ENCODE measurements at places on chromosomes 7 and 10.

- no peak for DNase-seq
These were observed 1.1 kb upstream of the CAMK2B start for GRCh38 chr7:44326261-44327125.

DNA sequence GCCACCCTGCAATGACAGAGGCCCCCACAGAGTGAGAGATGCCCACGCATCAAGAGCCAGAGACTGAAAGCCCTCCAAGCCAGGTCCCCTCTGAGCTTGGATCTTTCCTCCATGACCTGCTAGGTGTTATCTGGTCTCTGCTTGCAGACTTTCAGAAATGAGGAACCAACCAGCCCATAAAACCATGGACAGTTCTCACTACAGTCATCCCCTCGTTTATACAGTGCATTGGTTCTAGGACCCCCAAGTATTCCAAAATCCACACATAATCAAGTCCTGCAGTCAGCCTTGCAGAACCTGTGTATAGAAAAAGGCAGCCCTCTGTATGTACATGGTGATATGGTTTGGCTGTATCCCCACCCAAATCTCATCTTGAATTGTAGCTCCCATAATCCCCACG, 23.1 kb downstream of the NPFFR1 start:
- no peak for DNase-seq

DNA sequence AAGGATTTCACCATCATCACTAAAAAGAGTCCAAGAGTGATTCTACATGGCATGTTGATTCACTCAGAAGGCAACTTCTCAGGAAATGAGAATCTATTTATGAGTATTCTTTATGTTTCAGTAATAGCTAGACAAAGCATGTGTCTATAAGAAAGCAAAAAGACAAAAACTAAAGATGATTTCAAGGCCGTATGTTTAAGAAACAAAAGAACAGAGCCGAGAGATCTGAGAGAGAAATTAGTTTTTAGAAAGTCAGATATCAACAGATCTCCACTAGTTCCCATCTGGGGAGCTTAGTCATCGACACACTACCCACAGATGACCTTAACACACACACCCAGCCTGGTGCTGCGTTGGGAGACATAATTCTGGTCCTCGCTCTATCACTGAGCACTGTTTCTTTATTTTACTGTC, 21.0 kb downstream of the PIP4K2A start:
- DNase-seq = no peak

GRCh38 chr10:124874-125273, 10.4 kb upstream of the ZMYND11 start:
- no peak for DNase-seq

DNA sequence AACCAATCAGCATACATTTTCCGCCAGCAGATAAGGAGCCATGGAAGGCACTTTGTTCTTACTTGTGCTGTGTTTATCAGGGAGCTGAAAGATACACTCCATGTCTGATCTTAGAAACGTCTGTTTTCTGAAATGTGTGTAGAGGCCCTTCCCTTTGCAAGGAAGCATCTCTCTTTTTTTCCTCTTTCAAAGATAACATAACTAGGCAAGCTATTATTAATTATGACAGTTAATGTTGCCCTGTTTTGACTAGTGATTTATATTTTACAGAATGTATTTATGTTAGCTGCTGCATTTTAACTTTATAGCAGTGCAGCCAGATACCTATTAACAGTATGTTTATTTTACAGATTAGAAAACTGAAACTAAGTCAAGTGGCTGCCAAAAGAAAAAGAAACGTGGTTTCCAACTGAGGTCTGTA, 683.2 kb upstream of the IGFBP3 start:
- DNase-seq = no peak

GRCh38 chr7:113813471-113813870, 105.3 kb downstream of the PPP1R3A start:
- DNase-seq = no peak

GRCh38 chr10:51112013-51112412, 37.7 kb downstream of the PRKG1 start:
- no peak for DNase-seq

DNA sequence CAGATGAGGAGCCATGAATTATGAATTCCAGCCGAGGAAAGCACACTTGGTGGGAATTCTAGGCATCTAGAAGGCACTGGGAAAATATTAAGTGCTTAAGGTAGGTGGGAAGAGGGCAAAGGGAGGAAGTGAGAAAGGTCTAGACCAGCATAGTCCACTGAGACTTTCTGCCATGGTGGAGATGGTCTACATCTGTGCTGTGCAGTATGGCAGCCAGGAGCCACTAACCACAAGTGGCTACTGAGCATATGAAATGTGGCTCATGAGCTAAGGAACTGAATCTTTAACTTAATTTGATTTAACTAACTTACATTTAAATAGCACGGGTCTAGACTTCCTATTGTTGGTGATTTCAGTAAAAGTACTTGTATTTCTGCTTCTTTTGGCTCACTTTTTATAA, 82.5 kb upstream of the SEM1 start:
- DNase-seq = no peak

- DNase-seq = no peak
These were observed 10.3 kb downstream of the JAKMIP3 start for GRCh38 chr10:132075909-132076577.

GRCh38 chr10:13352519-13352918, 4.4 kb upstream of the SEPHS1 start:
- DNase-seq = no peak

GRCh38 chr7:57529931-57530330, 80.0 kb downstream of the ZNF716 start:
- no peak for DNase-seq

DNA sequence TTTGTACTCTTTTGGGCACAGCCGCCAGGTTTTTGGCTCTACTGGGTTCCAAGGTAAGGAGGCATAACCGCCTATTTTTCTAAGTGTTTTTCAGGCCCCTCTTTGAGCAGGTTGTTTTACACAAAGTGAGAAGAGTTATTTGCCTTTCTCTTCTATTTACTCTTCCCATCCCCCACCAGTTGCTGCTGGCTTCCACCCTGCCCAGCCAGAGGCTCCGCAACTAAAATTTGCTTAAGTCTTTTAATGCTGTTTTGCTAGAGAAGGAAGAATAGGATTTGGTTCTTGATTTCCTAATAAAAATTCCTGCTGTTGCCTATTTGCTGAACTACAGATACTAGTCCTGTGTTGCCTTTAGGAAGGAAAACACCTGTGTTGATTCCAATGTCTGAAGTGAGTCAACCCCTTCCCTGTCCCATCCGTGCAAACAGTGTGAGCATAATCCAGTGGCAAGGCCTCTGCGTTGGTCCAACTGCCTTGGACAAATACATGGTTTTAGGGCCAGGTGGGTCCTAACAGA, 1.9 kb downstream of the PLA2G12B start:
- DNase-seq = no peak

DNA sequence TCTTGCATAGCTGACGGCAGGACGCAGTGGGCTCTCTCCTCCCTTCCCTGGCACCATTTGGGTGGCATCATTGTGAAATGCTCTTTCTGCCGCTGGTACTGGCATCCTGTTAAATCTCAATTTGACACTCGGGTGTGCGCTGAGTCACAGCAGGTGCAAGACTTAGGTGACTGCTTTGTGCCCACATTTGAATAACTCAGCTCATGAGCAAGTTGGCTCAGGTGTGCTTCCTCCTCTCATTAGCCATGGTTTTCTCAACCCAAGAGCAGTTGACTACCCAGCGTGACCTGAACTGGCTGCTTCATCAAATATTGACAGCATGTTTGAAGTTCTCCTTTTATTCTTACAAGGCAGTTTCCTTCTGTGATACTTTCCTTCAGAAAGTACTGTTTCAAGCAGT, 24.6 kb upstream of the NFE2L3 start:
- no peak for DNase-seq
